HFF-Myc (cell line): ENCODE measurements at places on chromosomes 6 and 20.

- DNase-seq = no peak
Observed at GRCh38 chr6:16677458-16677857, 83.8 kb downstream of the ATXN1 start.

DNA sequence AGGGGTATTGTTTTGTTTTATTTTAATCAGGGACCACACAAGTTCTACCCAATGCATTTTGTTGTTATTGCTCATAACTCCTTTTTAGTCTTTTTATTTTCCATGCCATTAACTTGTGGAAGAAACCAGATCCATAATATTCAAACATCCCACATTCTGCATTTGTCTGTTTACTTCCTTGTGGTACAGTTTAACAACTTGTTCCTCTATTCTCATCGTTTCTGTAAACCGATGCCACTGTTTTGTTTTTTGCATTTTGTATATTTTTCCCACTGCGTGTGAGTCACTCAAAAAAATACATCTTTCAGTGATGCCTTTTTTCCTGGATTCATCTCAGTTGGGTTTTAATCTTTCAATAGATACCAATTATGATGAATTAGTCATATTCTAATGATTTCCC, 22.3 kb downstream of the SF3B5 start:
- no peak for DNase-seq

DNA sequence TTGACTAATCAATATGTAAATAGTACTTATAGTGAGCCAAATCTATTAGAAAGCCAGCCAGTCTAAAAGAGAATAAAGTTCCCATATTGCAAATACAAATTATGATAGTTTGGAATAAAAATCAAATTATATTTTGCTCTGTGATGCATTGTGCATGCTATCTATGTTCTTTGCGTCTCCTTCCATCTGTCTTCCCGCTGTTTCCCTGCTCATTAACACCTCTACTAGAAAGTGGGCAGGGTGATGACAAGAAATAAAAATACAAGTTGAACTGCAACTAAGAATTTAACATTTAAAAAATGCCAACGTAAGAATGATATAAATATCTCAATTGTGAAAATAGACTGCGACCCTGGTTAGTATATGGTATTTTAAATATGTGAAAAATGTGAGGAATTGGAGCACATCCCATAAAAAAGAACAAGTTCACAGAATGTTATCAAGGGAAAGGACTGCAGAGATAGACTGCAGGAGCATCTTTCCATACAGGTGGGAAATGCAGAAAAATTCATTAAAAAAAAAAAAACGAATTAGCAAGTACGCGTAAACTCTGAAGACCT, 157.6 kb upstream of the PDE7B start:
- DNase-seq = no peak

DNA sequence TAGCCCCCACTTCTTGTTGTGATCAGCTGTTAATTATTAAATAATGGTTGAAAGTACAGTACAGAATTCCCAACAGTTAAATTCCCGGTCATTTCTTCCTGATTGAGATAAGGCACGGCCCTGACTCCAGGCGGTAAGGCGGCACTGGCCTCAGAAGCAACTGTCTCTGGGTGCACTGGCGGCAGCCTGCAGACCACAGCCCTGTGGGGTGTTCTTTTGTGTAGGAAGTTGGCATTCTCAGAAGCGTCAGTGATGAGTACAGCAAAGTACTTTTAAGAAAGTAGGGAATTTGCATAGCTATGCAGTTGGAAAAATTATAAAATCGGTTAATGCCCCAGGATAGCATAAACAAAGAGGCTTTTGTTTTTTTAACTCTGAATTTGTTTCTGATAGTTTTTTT, 50.5 kb downstream of the SAMD5 start:
- DNase-seq = no peak

DNA sequence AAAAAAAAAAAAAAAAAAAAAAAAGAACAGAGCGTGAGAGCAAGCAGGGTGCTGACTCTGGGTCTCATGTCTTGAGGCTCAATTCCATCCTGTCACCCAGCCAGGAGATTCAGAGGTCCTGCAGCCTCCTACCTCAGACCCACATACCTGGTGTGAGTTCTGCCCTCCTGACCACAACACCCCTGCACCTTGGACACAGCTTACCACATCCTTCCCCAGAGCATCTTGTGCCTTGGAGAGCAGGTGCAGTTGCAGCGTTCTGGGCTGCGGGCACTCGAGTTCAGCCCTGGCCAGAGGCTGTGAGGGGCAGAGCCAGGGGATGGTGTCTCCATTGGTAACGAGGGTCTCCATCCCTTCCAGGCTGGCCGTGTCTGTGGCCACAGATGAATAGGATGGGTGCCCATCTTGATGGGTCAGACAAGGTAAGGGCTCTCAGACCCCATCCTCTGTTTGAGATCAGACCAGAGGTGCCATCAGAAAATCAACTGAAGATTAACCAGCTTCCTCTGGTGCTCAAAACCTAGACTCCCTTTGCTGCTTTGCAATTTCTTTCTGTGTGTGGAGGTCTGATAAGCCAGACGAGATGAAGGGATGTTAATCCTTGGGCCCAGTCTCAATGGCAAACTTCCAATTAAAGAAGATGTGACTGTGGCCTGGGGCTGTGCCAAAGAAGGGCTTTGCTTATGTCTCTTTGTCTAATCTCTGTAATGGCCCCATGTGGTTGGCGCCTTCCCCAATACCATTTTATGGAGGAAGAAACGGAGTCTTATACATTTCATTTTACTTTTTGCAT, 14.7 kb upstream of the ZNF831 start:
- DNase-seq = no peak

GRCh38 chr20:23200914-23201313, 114.8 kb upstream of the CD93 start:
- no peak for DNase-seq

DNA sequence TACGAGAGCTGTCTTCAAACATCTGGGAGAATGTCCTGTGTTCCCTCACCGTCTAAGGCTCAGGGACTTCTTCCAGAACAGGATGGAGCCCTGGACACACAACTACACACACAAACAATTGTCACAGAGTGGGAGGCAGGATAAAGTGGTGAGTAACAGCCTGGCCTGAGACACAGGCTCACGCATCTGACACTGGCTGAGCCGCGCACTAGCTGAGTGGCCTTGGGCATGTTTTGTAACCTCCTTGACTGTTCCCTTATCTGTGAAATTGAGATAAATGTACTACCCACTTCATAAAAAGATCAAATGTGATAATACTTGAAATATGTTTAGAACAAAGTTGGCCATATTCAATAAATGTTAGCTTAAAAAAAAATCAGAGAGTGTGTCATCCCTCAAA, 132.4 kb upstream of the ARMC2 start:
- DNase-seq = no peak

DNA sequence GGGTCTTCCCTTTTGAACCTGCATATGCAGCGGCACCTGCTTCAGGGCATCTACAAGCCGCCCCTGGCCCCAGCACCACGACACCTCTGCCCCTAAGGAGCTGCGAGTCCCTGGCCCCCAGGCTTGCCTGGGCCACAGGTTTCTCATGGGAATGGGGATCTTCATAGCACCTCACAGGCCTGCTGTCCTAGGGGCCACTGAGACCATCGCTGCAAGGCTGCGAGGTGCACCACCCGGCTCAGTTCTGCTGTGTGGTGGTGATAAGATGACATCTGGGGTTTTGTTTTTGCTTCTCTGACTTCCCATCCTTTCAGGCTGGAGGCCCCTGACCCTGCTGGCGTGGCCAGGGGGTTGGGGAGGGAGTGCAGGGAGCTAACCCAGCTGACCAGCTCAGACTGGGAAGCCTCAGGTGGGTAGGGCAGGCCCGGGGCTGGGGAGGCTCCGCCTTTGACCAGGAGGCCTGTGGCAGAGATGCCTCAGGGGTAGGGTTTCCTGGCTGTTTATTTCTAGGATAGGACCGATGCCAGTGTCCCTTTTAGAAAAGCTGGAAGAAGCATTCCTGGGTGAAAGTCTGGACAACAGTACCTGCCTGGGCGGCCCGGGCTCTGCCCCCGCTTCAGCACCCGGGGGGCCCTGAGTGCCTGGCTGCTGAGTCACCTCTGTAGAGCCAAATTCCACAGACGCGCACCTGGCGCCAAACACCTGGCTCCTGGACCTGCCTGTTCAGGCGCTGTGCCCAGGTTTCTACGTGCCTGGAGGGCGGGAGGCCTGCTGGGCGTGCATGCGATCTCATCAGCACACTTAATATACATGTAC, 264.7 kb downstream of the DLL1 start:
- DNase-seq = no peak

DNA sequence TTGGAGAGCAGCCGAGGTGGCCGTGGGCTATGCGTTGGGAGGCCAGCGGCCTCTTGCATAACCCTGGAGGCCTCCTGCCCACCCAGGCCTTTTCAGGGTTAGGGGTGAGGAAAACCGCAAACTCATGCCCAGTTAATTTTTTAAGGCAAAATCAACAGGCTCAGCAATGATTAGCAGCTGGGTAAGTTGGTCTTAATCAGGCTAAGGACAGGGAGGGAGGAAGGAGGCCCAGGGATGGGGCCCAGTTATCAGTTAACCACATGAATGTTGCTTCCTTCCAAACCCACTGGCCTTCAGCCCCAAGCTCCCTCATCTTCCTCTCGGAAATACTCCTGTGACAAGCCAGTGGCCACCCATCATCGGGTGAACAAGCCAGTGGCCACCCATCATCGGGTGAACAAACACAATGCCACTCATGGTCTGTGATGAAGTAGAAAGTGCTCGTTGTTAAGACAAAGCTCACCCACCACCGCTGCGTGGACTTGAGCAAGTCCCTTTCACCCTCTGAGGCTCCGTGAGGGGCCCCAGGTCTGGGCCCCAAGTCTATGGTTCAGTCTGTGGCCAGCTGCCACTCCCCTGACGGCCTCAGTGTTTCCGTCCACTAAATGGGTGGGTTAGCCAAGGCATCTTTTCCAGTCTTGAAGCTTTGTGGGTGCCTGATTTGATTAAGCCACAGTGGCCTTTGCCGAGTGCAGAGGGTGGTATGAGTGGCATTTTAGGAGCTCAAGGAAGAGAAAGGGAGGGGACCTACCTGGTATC, 39.4 kb downstream of the HNF4A start:
- DNase-seq = no peak

- DNase-seq = no peak
Observed at GRCh38 chr6:157012355-157012754, 235.2 kb downstream of the ARID1B start.

DNA sequence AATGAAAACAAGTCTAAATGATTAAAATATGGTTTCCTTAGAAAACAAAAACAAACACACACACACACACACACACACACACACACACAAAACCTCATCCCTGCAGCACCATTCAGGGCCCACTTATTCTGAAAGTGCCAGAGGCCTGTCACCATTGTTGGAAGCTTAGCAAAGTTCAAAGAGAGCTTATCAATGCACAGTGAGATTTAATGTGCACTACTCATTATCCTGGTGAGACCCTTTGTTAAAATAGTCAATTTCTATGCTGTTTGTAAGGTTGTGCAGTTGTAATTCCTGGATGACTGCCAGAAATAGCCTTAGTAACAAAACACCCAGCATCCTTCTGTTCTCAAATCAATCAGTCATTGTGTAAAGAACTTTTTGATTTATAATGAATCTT, 482.9 kb downstream of the GRIK2 start:
- DNase-seq = no peak

DNA sequence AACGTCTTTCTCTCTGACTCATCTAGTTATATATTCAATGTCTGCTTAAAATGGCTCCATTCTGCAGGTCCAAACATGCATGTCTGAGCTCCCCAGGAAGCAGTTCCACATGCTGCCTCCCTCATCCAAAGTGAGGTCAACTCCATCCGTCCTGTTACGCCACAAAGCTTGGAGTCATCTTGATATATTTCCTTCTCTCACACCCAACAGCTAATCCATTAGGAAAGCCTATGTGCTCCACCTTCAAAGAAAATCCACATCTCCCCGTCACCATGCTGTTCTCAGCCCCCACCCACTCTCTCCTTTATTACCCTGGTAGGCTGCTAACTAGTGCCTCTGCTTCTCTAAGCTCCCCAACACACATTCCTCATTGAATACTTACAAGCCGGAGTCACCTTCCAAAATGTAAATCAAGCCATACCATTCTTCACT, 130.2 kb upstream of the SYNDIG1 start:
- DNase-seq = no peak

- DNase-seq = no peak
Observed at GRCh38 chr20:22805219-22805618, 220.8 kb upstream of the FOXA2 start.

GRCh38 chr6:85143676-85144075, 306.2 kb upstream of the NT5E start:
- no peak for DNase-seq
